Pancreas (tissue), 10 donors: ENCODE measurements at places on chromosomes 3 and 15.

DNA sequence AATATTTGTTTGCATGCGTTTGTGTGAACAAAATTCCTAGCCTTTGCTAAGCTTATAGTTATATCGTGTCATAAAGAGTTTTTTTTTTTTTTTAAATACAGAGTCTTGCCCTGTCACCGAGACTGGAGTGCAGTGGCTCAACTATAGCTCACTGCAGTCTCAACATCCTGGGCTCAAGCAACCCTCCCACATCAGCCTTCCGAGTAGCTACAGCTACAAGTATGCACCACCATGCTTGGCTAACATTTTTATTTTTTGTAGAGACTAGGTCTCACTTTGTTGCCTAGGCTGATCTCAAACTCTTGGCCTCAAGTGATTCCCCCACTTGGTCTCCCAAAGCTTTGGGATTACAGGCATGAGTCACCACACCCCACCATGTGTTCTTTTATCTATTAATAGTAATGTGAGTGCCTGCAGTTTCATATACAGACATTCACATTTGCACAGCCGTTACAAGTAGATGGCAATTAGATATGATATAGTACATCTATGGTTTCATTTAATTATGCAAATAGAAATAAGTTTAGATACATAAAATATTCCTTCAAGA is 848.6 kb downstream of the PDCD6IP start:
- no peak for DNase-seq

DNA sequence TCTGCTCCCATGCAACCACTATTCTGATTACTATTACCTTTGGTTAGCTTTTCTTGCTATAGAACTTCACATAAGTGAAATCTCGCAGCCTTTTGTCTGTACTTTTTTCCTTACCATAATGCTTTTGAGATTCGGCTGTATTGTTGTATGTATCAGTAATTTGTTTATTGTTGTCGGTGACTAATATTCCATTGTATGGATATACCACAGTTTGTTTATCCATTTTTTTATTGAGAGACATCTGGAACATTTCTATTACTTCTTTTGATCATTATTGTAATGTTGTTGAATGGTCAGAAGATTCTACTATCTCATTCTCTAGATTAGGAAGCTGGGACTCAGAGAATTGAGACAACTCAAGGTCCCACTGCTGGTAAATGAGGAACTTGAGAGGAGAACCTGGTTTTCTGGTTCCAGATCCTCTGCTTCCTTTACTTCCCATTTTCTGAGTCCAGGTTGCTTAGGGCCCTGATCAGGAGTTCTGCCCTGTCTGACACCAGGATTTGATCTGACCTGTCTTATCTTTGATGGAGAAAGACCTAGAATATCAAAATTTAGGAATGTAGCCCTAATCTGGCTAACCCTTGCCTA is 18.2 kb upstream of the SPTSSB start:
- no peak for DNase-seq

GRCh38 chr3:109874896-109875708 is 537.8 kb upstream of the DPPA4 start:
- DNase-seq, result no peak

GRCh38 chr15:39180030-39180429 is 400.8 kb upstream of the THBS1 start:
- DNase-seq, result no peak
